ENCODE measurements at places on chromosomes 4 and X.

GRCh38 chrX:13369256-13370030 is 49.6 kb upstream of the ATXN3L start:
- no peak for DNase-seq
- H3K36me3 ChIP-seq = no peaks in the 10 kb centered on the region
- no peaks in the 10 kb centered on the region for H3K27me3 ChIP-seq
- no peak overlapping the region for H3K27ac ChIP-seq
- H3K4me3 ChIP-seq = no peak overlapping the region

DNA sequence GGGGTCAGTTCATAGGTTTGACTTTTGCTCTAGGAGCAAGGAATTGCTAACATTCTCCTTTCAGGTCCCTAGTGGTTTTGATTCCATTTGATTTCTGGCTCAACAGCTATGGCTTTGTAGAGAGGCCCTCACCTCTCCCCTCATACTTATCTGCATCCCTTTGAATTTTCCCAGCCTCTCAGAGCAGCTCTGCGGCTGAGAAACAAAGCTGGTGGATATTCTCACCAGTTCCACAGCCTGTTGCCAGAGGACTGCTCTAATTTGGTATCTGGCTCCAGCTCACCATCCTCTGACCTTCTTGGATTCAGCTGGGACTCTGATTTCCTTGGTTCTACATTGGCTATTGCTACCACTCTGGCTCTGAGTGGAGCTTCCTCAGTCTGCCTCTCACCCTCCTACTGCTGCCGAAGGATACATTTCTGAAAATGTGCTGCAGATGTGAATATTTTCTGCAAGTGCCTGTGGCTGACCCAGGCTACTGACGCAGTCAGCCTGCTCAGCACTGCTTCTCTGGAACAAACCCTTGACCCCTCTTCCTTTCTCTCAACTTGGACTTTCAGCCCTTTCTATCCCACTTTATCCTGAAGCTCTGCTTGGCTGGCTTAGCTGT is 110.9 kb upstream of the ENPEP start:
- H3K4me1 ChIP-seq = no peaks in the 10 kb centered on the region
- no peak overlapping the region for H3K27ac ChIP-seq
- DNase-seq = no peak
- H3K27me3 ChIP-seq = no peaks in the 10 kb centered on the region
- no peaks in the 10 kb centered on the region for H3K36me3 ChIP-seq
- H3K4me3 ChIP-seq = no peak overlapping the region

DNA sequence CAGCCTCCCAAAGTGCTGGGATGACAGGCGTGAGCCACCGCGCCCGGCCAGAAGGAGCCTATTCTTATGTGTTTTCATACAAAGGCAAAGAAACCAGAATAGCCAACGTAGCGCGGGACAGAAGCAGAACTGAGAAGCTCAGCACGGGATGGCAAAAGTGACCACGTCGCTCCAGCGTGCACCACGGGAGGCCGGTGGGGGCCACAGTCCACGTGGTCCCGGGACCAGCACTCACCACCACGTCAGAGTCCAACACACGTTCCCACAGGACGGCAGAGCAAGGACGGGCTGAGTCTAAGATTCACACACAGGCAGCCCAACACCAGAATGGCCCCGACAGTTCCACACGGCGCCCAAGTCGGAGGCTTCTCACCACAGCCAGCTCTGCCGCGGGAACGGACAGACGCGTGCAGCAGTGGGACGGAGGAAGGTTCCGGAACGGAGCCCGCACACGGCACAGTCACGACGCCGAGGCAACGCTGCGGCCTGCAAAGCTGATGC is 18.8 kb upstream of the GTPBP6 start:
- H3K27ac ChIP-seq = no peak overlapping the region
- no peaks in the 10 kb centered on the region for H3K4me1 ChIP-seq
- DNase-seq = no peak
- H3K36me3 ChIP-seq = no peaks in the 10 kb centered on the region
- H3K4me3 ChIP-seq = no peak overlapping the region

GRCh38 chr4:76803522-76803921 is 94.4 kb downstream of the SOWAHB start:
- no peak overlapping the region for H3K27ac ChIP-seq
- H3K4me3 ChIP-seq = no peak overlapping the region
- H3K4me1 ChIP-seq = no peaks in the 10 kb centered on the region
- DNase-seq = no peak
- no peaks in the 10 kb centered on the region for H3K36me3 ChIP-seq

- no peaks in the 10 kb centered on the region for H3K36me3 ChIP-seq
- no peak overlapping the region for H3K4me3 ChIP-seq
- H3K4me1 ChIP-seq = peaks cover 83% of the 10 kb centered on the region
- peaks cover 22% of the 10 kb centered on the region for H3K27me3 ChIP-seq
- DNase-seq = no peak
These were observed 3.5 kb upstream of the FGFR3 start for GRCh38 chr4:1789552-1789951.

- no peak overlapping the region for H3K27ac ChIP-seq
- H3K27me3 ChIP-seq = no peaks in the 10 kb centered on the region
- H3K36me3 ChIP-seq = no peaks in the 10 kb centered on the region
- no peak overlapping the region for H3K4me3 ChIP-seq
- no peaks in the 10 kb centered on the region for H3K4me1 ChIP-seq
- no peak for DNase-seq
These were observed 36.9 kb upstream of the ANKRD50 start for GRCh38 chr4:124749421-124749820.

- H3K36me3 ChIP-seq = no peaks in the 10 kb centered on the region
- no peaks in the 10 kb centered on the region for H3K27me3 ChIP-seq
- H3K27ac ChIP-seq = no peak overlapping the region
- H3K4me1 ChIP-seq = no peaks in the 10 kb centered on the region
- no peak for DNase-seq
These were observed 7.7 kb upstream of the ADGRL3 start for GRCh38 chr4:61192392-61192791.

GRCh38 chrX:150455215-150455608 is 92.1 kb downstream of the MAMLD1 start:
- DNase-seq = no peak
- H3K4me3 ChIP-seq = no peak overlapping the region
- H3K4me1 ChIP-seq = no peaks in the 10 kb centered on the region
- H3K27ac ChIP-seq = no peak overlapping the region
- no peaks in the 10 kb centered on the region for H3K36me3 ChIP-seq
- H3K27me3 ChIP-seq = no peaks in the 10 kb centered on the region
